Forelimb muscle (tissue), 1 donor: ENCODE measurements at places on chromosomes 4 and X. TPM values are rescaled to one million over a fixed set of nuclear protein-coding genes. Genes with fewer than 3 reads are reported as not detected.
A peak's percentile ranks its signal among the peaks of the same experiment; 100 is the strongest.

Gene FREM3
- polyA plus RNA-seq: 0.15 TPM

Gene SPARCL1
- 224 TPM for polyA plus RNA-seq

Gene CLDN34
- polyA plus RNA-seq: not detected

Gene ZNF518B
- polyA plus RNA-seq: 14.5 TPM

DNA sequence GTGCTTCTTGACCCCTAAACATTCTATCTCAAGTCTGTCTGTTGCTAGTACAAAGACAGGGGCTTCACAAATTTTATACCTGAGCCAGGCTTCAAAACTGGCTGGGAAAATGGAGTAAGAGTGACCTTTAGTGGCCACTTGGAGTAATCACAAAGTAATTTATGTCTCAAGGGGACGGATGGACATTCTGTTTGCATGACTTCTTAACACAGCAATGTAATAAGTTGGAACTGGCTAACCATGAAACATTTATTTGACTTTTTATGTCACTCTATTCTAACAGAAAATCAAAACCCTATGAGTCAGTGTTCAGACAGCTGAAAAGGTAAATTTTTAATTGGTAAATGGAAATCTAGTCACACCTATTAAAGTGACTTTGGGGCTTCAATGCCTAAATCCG, 600.6 kb downstream of the ANKRD50 start:
- peak; percentile 83 for DNase-seq

GRCh38 chrX:107686792-107687191, 58.5 kb downstream of the PRPS1 start:
- no peak for DNase-seq
